ENCODE measurements at places on chromosomes 6 and 20.
A peak's percentile ranks its signal among the peaks of the same experiment; 100 is the strongest.

GRCh38 chr6:35294308-35294945, 3.2 kb upstream of the DEF6 start:
- DNase-seq: peak; percentile 16

GRCh38 chr6:107741191-107741680, 82.9 kb downstream of the SCML4 start:
- DNase-seq: no peak

DNA sequence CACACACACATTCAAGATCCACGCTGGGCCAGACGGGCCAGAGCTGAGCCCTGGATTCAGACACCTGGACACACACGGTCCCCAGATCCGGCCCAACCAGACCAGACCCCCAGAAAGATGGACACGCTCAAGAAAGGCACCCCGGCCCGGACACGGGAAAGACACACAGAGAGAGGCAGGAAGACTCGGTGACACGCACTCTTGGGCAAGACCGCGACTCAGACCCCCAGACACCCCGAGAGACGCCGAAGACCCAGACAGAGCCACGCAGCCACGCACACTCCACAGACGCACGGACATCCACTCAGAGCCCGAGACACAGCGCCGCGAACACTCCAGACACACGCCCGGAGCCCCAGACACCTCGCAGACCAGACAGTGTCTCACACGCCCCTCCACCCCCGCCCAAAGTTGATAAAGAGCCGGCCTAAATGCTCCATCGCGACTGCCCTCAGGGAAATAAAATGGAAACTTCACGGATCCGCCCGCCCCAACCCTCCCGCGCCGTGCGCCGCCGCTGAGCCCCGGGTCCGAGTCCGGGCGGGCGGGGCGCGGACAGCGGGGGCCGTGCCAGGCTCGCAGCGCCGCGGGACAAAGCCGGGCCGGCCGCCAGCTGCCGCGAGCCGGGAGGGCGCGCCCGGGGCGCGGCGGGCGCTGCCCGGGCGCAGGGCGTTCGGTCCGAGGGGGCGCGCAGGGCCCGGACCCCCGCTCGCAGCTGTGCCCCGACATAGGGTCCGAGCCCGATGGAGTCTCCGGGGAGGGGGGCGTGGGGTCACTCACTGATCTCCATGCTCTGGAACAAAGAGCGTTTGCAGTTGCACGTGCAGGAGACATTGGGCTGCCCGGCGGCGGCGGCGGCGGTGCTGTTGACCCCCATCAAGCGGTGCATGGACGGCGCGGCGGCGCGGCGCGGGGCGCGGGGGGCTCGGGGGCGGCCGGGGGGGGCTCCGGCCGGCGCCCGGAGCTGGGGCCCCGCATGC, 831 bp downstream of the PMEPA1 start:
- DNase-seq: no peak

- DNase-seq: peak; percentile 25
Observed at GRCh38 chr20:35091816-35092523, 637 bp downstream of the TRPC4AP start.

DNA sequence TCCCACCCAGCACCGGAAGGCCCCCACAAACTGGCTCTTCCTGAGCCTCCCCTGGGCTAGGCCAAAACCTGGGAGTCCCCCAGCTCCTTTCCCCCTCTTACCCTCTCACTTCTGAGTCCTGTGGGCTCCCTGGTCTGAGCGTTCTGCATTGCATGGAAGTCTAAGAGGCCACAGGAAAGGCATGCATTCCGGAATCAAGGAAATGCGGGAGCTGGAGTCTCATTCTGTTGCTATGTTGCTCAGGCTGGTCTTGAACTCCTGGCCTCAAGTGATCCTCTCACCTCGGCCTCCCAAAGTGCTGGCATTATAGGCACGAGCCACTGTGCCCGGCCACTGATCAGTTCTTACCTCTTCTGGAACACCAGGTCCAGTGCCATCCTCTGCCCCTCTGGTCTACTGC, 45.9 kb downstream of the UBE2V1 start:
- DNase-seq: no peak

Data from NCI-H1092 treated with DMSO at 0.1 percent for 48 hours (cell line).